ENCODE measurements at places on chromosomes 1 and 21. TPM values are rescaled to one million over a fixed set of nuclear protein-coding genes. Genes with fewer than 3 reads are reported as not detected.

The FAM72C gene
- 0.86 TPM for total RNA-seq

The EFNA4 gene
- 21.2 TPM for total RNA-seq

The CAMK2N1 gene
- total RNA-seq, result 28.9 TPM

The EDN2 gene
- total RNA-seq, result 1.0 TPM

The OPTC gene
- not detected for total RNA-seq

The MSH4 gene
- total RNA-seq, result 0.64 TPM

- no peak for DNase-seq
Measured at GRCh38 chr1:6935361-6935883, 150.2 kb downstream of the CAMTA1 start.

DNA sequence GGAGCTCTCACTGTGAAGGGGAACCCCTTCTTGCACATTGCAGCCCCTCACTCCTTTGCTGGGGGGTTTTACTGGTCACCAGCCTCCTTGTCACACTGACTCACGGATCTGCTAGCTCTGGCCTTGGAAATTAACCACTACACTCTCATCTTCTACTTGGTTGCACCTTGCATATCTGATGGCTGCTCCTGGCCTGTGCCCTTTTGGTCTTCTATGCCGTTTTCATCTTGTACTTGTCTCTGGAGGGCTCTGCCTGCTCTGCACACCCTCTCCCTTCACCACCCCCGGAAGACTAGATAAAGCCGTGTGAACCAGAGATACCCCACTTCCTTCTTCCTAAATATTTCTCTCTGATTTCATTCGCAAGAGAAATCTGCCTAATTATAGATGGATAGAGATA lies 44.6 kb downstream of the CD247 start:
- DNase-seq, result no peak

DNA sequence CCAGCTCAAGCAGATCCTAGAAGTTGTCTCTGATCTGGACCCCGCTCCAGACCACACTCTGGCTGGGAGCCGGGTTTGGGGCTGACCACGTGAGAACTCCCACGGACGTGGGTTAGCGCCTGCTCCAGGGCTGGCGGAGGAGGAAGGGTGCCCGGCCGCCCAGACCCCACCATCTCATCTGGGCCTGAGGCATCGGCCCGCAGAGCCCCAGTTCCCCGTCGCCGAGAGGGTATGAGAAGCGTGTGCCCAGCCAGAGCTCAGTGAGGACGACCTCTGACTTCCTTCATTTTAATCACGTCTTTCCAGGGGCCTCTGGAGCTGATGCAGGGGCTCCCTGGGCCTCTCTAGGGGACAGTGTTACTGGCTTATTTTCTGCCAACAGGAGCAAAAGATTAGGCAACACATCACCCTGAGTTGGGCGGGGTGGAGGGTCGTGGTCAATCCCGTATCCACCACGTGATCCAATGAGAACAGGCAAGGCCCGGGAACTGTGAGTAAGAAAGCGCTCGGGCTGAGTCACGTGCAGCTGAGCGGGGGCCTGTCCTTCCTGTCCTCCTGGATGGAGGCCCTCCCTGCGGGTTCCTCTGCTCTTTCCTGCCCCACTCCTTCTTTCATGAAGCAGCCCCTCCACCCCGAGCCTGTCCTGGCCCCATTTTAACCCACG lies 81.1 kb downstream of the SIK1 start:
- no peak for DNase-seq

- no peak for DNase-seq
Measured at GRCh38 chr1:203586496-203587081, 40.0 kb upstream of the ATP2B4 start.

- DNase-seq, result no peak
Measured at GRCh38 chr1:232462213-232462612, 167.7 kb downstream of the SIPA1L2 start.

DNA sequence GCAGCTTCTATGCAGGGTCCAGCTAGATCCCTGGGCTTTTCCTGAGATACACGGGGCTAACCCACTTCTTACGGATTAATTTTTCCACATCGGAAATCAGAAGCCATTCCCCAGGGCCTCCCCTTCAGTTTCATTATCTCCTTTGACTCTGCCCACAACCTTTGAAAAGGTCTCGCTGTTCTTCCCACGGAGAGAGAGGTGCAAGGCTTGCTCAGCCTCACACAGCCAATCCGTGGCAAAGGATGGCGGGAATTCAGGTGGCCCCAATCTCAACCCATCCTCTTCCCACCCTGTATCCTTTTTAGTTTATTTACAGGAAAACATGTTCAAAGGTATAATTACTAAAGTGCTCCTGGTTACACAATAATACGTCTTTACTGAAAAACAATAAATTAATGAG lies 702 bp upstream of the MAPKAPK2 start:
- DNase-seq, result no peak

GRCh38 chr1:119449971-119450370 lies 35.0 kb downstream of the HSD3B2 start:
- DNase-seq, result no peak

DNA sequence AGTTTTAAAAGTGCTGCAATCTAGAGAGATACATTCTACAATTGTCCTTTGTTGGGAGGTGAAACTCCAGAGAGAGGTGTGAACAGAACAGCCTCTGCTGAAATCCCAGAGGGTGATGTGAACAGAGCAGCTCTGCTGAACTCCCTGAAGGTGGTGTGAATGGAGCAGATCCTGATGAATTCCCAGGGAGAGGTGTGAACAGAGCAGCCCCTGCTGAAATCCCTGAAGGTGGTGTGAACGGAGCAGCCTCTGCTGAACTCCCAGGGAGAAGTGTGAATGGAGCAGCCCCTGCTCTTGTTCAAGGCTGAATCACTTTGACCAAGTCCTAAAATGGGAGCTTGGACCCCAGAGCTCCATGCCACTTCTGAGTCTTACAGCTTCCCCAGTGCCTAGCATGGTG lies 94.7 kb downstream of the LACTBL1 start:
- DNase-seq, result no peak

- no peak for DNase-seq
Measured at GRCh38 chr1:156987715-156988114, 57.8 kb downstream of the ARHGEF11 start.

GRCh38 chr1:232655746-232656085 lies 25.8 kb upstream of the SIPA1L2 start:
- no peak for DNase-seq

DNA sequence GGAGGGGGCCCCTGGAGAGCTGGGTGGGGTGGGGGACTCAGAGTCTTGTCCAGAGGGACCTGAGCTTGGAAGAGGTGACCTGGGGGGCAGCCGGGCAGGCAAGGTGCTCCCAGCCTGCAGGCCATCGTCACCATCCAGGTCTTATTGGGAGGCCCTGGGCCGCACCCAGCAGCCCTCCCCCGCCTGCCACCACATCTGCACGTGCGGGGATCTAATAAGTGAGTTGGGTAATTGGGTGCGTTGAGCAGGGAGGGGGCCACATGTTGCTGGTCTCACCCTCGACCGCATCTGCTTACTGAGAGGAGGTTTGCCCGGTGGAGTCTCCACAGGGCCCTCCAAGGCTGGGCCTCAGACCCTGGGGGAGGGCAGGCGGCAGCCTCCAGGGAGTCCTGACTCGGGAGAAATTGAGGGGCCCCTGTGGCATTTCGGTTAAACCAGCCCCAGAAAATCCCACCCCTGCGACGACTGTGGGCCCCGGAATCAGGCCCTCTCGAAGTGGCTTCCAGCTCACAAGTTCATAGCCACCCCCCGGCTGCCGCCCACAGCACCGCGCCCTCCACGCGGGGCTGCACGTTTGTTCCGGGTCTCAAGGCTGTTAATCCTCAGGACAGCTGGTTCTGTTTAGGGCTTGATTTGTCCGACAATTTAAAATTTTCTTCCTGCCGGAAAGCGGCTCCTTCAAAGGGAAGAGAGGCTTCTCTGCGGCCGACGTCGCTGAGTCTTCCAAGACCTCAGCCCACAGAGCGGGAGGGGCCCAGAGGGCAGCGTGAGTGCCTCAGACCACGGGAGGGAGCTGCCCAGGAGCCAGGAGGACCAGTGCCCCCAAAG lies 14.7 kb upstream of the COL6A2 start:
- no peak for DNase-seq

DNA sequence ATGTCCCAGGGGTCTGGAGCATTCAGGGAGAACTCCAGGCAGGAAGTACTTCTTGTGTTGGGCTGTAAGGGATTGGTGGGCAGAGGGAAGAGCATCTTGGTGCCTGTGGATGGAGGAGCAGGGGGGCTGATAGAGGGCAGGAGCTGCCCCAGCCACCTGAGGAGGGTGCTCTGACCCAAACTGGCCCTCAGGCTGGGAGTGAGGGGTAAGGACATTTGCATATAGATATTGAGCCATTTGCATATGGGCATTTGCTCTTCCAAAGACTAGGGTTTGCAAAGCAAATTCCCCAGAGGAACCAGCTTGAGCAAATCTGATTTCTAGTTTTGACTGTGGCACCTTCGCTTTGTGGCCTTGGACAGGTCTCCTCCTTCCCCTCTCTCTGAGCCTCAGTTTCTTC lies 18.2 kb downstream of the ZNF362 start:
- DNase-seq, result no peak

- no peak for DNase-seq
Measured at GRCh38 chr1:205376739-205377138, 20.0 kb upstream of the KLHDC8A start.

DNA sequence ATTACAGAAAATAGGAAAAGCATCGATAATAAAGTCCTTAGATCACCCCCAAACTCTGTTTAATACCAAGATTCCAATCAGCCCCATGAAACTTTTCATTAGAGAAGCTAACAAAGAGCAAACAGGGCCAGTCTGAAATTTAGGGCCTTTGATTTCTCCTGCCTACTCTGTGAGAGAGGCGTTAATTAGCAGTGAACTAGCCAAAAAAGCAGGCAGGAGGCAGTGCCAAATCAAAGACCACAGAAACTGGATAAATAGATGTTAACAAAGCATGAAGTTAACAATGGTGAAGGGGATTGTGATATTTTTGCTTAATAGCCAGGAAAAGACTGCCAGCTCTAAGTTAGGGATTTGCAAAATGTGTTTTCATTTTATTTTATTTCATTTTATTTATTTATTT lies 11.2 kb downstream of the TAF5L start:
- DNase-seq, result no peak

DNA sequence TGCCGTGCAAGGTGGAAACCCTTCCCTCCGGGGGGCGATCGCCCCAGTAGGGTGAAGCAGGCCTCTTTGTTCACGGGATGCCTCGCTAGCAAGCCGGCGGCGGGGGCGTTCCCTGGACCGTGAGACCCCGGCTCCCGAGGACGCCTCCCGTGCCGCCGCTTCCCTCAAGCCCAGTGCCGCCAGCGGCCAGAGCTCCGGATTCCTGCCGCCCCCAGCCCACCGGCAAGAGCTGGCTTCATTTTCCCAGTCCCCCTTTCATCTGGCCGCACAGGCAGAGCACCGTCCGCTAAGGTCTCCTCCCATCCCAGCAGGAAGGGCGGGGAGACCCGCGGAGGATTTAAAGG lies 16.3 kb downstream of the IER5 start:
- peak; percentile 79 for DNase-seq

- no peak for DNase-seq
Measured at GRCh38 chr1:117215733-117216462, 5.2 kb upstream of the VTCN1 start.

DNA sequence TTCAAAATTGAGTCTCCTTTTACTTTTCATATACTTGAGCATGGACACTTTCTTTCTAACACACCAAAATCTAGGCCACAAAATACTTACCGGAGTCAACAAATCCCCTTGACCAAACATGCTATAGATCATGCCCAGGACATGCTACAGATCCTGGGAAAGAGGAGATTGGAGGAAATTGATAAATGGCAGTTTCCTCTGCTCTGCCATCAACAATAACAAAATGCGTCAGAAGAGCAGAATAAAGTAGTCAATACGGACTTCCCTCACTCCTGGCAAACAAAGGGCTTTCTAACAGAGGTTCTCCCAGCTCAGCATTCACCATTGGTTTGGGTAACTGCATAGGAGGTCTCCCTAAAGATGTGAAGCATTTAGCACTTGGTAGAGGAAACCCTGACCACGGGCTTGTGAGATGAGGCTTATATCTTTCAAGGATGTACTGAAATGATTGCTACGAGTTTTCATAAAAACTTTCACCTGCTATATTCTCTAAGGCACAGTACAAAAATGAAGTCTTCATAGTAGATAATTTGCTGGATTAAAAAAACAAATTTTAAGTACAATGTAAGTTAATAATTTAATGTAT lies 283.8 kb upstream of the RUNX1 start:
- DNase-seq, result no peak

DNA sequence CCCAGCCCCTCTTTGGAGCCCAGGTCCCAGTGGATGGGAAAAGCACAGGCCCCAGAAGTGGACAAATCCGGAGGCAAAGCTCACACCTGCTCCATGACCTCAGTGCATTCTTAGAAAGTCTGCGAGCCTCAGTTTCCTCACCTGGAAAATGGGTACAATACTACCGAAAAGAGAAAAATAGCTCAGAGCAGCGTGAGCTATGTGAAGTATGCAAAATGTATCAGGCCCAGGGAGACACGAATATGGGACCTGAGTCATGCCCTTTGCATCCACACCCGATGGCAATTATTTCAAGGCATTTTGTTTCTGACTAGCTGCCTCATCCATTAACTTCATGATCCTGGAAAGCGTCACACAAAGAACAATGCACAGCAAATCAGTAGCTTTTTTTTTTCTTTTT lies 9.2 kb downstream of the ALDH4A1 start:
- no peak for DNase-seq
